Activated T-helper 1 cell treated with Interleukin-2 at 50 U/mL for 16 hours (primary cell): ENCODE measurements at places on chromosomes 4 and X.
A peak's percentile ranks its signal among the peaks of the same experiment; 100 is the strongest.

GRCh38 chrX:87580862-87581261 lies 63.3 kb downstream of the KLHL4 start:
- DNase-seq: no peak

DNA sequence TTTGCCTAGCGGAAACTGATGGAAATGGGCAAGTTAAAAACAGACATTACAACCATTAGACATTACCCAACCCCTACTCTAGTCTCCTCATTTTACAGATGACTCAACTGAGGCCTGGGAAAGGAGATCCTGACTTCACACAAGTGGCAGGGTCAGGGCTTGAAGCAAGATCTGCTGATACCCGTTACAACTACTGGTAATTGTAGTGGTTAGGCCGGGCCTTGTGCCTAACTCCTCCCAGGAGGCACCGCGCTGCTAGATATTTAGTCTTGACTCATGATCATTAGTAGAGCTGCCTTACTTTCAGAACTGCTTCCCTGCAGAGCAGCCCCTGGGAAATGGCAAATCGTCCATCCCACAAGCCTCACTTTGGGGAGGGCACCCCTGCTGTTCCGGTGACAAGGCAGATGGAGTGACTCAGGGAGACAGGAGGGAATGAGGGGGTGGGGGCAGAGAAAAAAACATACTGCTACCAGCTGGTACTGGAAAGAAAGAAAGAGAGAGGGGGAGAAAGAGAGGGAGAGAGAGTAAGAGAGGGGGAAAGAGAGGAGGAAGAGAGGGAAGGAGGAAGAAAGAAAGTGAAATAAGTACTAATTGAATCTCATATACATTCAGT lies 12.2 kb downstream of the ARHGEF6 start:
- DNase-seq: peak; percentile 9

DNA sequence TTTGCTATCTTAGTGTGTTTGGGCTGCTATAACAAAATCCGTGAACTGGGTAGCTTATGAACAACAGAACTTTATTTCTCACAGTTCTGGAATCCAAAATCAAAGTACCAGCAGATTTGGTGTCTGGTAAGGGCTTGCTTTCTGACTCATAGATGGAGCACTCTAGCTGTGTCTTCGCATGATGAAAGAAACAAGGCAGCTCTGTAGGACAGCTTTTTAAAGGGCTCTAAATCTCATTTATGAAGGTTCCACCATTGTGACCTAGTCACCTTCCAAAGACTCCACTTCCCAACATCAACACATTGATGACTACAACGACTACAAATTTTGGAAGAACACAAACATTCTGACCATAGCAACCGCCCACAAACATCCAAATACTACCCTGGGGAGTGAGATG lies 158.6 kb upstream of the LCORL start:
- DNase-seq: no peak

DNA sequence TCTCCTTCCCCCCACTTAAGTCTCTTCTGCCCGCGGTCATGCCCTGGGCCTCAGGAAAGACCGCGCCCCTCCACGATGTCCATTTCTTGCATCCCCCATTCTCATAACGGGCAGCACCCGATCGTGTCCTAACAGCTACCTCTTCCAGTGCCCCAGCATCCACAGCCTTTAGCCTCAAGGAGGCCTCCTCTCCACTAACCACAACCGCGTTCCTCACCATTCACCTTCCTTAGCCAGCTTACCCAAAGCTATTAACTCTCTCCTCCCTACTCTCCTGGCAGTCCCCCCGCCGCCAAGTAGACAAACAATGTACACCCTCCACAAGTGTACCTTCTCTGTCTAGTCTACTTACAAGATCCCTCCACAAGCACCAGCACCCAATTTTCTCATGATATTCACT lies 58.6 kb upstream of the PAGE5 start:
- DNase-seq: no peak

DNA sequence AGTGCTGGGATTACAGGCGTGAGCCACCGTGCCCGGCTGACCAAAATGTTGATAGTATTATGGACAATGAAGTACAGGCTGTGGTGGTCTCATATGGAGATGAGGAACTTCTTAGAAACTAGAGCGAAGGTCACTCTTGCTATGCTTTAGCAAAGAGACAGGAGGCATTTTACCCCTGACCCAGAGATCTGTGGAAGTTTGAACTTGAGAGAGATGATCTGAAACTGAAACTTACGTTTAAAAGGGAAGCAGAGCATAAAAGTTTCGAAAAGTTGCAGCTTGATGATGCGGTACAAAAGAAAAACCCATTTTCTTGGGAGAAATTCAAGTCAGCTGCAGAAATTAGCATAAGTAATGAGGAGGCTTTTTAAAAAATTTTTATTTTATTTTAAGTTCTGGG lies 8.5 kb upstream of the CTAG2 start:
- DNase-seq: no peak

GRCh38 chr4:165927815-165928214 lies 54.8 kb downstream of the TLL1 start:
- no peak for DNase-seq

GRCh38 chr4:179182741-179183140 lies 1740.5 kb upstream of the AGA start:
- DNase-seq: no peak

GRCh38 chrX:43882294-43882681 lies at the start of gene MAOB:
Gene MAOB (minus strand): TSS chrX:43882450. CDS start chrX:43882299, 151 bp downstream.
- no peak for DNase-seq

DNA sequence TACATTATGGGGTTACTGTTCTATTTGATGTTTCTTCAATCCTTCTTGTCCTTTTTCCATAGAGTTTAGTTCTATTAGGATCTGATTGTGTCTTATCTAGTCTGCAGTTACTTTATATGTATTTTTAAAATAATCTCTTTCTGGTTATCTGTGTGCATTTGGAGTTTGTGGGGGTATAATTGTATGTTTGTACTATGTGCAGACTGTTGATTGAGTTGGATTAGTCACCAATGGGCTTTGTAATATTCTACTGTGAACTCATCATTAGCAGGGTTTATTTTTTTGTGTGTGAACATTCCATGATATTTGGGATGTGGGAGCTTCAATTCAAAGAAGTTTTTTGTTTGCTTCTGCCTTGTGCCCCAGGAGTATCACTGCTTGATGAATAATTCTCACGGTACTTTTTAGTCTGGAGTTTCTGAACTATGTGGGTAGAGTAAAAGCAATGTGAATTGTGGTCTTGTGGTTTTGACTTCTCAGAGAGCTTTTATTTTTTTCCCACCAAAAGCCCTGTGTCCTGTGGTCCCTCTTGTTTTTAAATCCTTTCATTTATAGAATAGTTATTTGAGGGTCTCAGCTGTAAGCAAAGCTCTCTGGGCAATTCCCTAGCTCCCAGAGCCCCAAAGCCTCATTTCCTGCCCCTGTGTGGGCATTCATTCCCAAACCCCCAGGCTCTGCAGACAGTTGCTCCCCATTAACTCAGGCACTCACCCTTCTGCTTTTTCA lies 127.8 kb downstream of the PHKA2 start:
- no peak for DNase-seq

GRCh38 chrX:38666909-38667308 lies 105.6 kb downstream of the TSPAN7 start:
- no peak for DNase-seq

DNA sequence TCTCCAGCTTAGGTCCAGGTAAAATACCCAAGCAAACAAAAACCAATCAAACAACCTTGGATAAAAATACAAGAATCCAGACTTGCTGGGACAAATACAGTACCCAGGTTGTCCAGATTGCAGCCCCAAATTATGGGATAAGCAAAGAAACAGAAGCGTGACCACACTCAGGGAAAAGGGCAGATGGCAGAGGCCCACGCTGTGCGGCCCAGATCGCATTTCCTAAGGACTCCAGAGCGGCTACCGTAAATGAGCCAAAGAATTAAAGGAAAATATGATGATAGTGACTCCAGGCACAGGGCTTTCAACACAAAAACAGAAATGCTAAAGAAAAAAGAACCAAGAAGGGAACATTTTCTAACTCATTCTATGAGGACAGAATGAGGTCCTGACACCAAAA lies 50.3 kb downstream of the FGFRL1 start:
- no peak for DNase-seq
